Ascending aorta (tissue), 2 donors: ENCODE measurements at places on chromosomes 1 and 21. TPM values are rescaled to one million over a fixed set of nuclear protein-coding genes. Genes with fewer than 3 reads are reported as not detected.

DNA sequence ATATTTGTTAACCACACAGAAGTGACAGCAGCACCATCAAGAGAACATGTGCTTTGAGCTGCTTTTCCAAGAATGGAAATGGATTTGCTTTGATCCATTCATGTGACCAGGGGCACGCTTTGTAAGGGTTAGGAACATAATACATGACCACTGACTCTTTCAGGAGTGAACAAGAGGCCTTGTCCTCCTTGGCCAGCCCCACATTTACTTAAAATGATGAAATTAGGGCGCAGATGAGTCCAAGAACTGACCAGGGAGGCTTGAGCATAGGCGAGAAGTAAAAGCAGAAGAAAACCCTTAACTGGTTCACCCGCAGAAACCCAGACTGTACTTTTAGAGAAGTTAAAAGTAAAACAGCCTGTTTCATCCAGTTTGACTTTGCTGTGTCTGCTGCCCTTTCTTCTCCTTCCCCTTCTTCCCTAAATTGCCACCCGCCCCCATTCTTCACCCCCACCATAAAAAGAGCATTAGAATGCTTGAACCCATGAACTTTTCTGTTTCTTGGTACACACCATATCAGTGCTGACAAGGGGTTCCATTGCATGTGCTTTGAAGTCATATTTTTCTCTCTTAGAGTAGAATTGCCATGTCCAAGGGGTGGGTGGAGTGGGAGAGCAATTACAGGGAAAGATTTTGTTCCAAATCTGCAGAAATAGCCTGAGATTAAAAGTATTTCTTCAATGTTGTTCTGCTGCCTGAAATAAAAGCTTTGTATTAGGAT, 2.6 kb upstream of the GLUL start:
- DNase-seq = no peak

DNA sequence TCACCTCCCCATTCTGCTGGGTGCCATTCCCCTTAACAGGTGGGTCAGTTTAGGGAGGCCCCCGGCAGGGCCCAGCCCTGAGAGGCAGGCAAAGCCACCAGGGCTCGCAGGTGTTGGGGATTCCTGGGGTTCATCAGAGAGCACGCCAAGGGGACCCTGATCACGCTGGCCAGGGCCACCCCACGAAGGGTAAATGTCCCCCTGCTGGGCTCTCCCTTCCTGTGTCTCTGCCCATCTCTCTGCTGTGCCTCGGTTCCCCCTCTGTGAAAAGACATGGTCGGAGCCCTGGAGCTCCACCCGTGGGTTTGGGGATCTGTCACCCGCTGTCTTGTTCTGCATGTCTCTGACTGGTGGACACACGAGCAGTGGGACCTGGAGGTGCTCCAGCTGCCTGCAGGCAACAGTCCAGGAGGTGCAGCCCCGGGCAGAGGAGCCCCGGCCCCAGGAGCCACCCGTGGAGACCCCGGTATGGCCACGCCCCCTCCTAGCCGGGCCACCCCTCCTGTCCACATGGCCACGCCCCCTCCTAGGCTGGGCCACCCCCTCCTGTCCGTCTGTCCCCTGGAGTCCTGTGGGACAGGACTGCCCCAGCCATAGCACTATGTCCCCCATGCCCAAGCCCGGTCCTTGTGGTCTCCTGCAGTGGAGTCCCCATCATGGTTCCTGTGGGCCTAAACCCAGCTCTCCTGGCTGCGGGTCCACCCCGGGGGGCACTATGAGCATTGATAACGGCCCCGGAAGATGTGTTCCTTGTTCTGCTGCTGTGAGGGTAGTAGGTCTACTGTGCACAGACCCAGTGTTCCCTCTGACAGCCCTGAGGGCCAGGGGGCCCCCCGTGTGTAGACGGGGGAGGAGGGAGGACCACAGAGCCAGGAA, 6.5 kb downstream of the AIRE start:
- DNase-seq = no peak

- DNase-seq = no peak
These were observed 82.2 kb upstream of the AK4 start for GRCh38 chr1:65065524-65066418.

- no peak for DNase-seq
These were observed 1.6 kb upstream of the AJAP1 start for GRCh38 chr1:4652631-4653327.

DNA sequence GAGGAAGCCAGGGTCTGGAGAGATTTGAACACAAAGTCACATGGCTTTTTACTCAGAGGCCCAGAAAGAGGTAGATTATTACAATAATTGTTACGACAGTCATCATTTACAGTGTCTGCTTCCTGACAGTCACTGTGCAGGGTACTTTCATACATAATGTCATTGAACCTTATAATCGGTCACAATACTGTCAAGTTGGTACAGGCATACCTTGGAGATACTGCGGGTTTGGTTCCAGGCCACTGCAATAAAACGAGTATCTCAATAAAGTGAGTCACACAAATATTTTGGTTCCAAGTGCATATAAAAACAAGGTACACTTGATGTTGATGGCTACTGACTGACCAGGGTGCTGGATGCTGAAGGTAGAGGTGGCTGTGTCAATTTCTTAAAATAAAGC, 112.6 kb downstream of the NOS1AP start:
- no peak for DNase-seq

- DNase-seq = no peak
These were observed 9.2 kb upstream of the C1orf141 start for GRCh38 chr1:67143966-67144365.

DNA sequence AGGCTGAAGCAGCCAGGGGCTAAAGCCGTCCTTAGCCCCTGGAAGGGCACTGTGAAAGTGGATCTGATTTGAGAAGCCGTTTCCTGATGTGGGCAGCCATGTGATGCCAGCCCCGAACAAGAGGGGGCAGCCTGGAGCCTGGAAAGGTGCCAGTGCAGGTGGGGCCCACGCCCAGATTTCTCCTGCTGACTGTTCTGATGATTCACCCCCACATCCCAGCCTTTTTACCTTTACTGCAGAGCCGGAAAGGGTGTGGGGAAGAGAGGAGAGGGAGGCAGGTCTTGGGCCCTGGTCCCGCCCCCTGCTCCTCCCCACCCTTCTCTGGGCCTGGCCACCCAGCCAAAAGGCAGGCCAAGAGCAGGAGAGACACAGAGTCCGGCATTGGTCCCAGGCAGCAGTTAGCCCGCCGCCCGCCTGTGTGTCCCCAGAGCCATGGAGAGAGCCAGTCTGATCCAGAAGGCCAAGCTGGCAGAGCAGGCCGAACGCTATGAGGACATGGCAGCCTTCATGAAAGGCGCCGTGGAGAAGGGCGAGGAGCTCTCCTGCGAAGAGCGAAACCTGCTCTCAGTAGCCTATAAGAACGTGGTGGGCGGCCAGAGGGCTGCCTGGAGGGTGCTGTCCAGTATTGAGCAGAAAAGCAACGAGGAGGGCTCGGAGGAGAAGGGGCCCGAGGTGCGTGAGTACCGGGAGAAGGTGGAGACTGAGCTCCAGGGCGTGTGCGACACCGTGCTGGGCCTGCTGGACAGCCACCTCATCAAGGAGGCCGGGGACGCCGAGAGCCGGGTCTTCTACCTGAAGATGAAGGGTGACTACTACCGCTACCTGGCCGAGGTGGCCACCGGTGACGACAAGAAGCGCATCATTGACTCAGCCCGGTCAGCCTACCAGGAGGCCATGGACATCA, at the start of gene SFN:
Gene SFN, plus strand, starts transcription at position 369 of the 904 bp plus-strand sequence. Its CDS starts 64 bp downstream, at position 433.
- DNase-seq = no peak

DNA sequence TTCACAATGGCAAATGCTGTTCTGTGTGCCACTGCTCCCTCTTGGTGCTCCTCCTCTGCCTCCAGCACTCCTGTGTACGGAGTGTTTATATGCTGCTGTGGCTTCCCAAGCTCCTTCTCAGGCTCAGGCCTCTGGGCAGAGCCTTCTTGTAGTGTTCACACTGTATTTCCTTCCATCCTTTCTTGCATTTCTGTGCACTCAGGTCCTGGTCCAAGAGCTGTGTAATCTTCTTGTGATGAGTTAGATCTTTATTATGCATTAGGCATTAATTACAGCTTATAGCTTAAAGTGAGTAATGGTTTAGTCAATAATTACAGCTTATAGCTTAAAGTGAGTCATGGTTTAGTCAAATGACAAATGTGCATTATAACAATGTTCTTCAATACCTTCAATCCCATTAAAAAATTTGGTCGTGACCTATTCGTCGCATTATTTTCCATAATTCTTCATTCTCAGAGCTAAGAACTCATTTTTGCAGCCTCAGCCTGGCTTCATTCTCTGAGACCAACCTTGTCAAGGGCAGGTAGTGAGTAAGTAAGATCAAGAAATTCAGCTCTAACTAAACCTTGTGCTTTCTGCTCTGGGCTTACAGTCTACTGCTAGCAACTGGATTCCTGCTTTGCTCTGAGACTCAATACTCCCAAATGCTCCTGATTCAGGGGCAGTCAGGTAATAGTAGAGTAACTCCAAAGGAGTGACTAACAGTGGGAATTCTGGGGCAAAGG, 154.5 kb upstream of the SPAG17 start:
- no peak for DNase-seq

DNA sequence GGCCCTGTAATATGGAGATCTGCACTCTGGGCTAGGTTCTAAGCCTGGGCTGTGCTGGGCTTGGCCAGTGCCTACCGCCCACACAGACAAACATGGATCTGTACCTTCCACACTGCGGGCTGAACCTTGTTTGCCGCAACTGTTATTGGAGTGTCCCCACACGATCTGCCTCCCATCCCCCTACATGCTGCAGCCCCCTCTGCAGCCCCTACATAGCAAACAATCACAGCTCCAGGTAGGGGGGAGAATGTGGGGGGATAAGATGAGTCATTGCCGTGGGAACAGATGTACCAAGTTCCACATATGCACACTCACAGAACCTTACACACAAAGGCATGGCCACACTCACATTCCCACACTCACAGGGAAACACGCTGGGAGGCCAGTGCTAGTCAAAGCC, 2.1 kb upstream of the HCRTR1 start:
- no peak for DNase-seq

GRCh38 chr21:26236281-26236680, 65.7 kb upstream of the APP start:
- DNase-seq = no peak

GRCh38 chr1:10631121-10631810, 156.5 kb downstream of the PEX14 start:
- no peak for DNase-seq

DNA sequence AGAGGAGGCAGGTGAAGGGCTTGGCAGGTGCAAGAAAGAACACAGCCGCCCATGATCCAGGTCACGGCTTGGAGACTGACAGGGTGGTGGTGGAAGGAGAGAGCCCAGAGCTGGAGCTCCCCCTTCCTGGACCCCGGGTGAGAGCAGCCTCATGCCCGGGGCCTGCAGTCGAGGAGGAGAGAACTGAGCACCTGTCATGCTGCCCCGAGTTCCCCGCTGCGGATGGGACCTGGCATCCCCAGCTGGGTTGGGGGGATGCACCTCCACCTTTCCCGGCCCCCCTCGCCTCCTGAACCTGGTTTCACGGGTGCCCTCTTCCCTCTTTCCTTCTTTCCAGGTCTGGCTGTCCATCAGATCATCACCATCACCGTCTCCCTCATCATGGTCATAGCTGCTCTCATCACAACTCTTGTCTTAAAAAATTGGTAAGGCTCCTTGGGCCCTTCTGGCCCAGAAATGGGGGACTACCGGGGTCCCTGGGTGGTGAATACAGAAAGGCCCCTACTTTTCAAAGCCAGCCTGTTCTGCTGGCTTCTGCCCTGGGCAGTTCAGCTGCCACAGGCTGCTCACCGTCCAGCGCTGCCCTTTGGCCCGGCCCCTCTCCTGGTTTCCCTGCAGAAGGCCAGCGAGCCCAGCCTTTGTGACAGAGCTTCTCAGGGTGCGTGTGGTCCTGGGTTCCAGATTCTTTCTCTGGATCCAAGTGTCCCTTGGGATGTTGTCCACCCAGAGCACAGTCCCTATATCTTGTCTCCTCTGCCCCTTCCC, 115.3 kb downstream of the AJAP1 start:
- no peak for DNase-seq

GRCh38 chr1:172069534-172069933, 228.2 kb downstream of the DNM3 start:
- DNase-seq = no peak

DNA sequence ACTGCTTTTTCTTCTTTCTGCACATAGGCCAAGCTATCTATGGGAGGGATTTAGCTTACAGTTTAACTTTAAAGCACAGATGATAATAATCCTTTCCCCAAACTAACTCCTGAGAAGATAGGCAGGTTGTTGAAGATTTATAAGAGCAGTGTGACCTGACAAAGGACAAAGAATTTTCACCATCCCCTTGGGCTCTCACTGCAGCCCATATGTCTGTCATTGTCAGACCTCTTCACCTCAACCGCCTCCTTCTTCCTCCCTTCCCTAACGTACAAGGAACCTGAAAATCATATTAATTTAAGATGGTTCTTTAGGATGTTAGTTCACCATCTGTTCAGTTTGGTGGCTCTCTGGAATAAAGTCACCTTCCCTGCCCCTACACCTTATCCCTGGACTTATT, 5.0 kb downstream of the RNU1-2 start:
- no peak for DNase-seq

DNA sequence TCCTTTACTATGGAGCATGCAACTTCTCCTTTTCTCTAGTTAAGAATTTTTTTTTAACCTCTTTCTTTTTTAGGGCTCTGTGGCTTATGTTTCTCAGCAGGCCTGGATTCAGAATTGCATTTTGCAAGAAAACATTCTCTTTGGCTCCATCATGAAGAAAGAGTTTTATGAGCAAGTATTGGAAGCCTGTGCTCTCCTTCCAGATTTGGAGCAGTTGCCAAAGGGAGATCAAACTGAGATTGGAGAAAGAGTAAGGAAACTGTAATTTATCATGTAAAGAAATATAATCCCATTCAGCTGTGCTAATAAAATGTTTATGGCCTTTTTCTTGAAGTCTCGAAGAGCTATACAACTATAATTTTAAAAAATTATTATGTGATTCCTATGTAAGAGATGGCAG, 70.1 kb downstream of the HSPA13 start:
- DNase-seq = no peak

DNA sequence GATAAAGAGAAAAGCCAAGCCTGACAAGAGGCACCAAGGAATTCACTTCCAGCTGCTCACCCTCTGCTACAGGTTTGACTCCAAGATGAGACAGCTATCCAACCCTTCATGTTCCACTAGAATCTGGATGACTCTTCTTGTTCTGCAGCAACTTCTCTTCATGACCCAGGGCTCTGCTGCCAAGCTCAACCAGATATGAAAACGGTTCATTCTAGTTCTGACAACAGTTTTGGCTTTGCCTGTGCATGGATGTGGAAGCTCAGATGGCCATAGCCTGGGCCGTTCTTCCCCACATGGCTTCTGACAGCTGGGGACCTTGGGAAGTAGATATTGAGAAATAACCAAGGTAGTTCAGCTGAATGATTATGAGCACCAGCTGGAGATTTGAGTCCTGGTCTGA, 13.7 kb downstream of the PI4KB start:
- DNase-seq = no peak

Gene KIF26B
- total RNA-seq = not detected

Gene OR2T35
- total RNA-seq = not detected

Gene ZBTB48
- total RNA-seq = 106 TPM

Gene FCRL6
- total RNA-seq = not detected

Gene DDR2
- 77.9 TPM for total RNA-seq

Gene MMP23B
- total RNA-seq = 71.3 TPM

Gene SLC19A2
- total RNA-seq = 36.7 TPM

Gene SPRR1B
- not detected for total RNA-seq

Gene DNAI4
- total RNA-seq = not detected

Gene TMEM269
- total RNA-seq = not detected

Gene FASLG
- total RNA-seq = not detected

Gene RAVER2
- 17.7 TPM for total RNA-seq
